IPS-NIHi11 (cell line): ENCODE measurements at places on chromosomes 1 and 21.

GRCh38 chr1:209607102-209607794, 23.7 kb downstream of the CAMK1G start:
- DNase-seq: no peak

GRCh38 chr1:106995970-106996369, 60.5 kb upstream of the PRMT6 start:
- no peak for DNase-seq

DNA sequence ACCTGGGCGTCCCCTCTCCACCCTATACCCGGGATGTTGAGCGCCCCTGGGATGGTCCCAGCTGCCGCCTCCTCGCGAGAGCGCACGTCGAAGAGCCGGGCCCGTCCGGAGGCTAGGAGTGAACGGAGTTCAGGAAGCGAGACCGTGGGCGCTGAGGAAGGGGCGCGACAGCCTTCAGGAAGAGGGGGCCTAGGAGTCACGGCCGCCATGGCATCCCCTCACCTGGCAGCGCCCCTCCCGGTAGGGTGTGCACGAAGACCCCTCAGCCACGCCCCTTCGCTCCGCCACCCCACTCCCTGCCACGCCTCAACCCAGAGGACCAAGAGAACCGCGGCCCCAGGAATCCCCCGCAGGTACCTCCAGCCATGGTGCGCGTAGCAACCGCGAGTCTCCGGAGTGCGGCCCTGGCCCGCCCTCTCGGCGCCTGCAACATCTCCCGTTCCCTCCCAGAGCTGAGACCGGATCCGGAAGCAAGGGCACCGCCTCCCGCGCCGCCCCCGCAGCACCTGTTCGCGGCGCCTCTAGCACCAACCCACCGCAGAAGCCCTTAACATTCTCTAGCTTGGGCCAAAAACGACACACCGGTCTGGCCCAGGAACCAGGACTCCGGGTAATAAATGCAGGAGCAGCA, at the start of gene TSTD1:
TSS of gene TSTD1 (minus strand) at position 442 of the 631 bp plus-strand sequence. CDS start at position 367, 75 bp downstream.
- DNase-seq: peak; percentile 83

DNA sequence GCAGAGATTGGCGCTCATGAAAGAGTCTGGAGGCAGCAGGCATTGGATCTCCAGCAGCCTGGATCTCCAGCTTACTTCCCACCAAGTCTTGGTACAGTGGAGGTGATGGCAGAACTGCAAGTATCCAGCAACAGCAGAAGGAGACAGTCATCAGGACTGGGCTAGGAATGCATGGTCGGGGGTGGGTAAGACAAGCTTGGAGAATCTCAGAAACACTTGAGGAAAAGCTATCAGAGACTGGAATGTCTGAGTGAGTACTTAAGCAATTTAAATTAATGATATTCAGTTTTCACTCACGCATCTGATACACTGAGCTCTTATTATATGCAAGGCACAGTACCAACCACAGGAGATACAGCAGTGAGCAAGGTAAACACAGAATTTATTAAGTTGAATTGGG, 9.8 kb downstream of the TMEM35B start:
- no peak for DNase-seq

GRCh38 chr1:109277434-109278204, 5.3 kb downstream of the PSRC1 start:
- DNase-seq: peak; percentile 85
